ENCODE measurements at places on chromosomes 11 and 22.
A peak's percentile ranks its signal among the peaks of the same experiment; 100 is the strongest.

- no peaks in the 10 kb centered on the region for H3K27me3 ChIP-seq
- H3K4me1 ChIP-seq, result peaks cover 69% of the 10 kb centered on the region
- DNase-seq, result peak; percentile 18
- peaks cover 11% of the 10 kb centered on the region for H3K36me3 ChIP-seq
- peak overlapping the region; percentile 94 for H3K27ac ChIP-seq
- peak overlapping the region; percentile 73 for H3K4me3 ChIP-seq
Observed at GRCh38 chr22:40592352-40593113, 44.0 kb downstream of the MRTFA start.

DNA sequence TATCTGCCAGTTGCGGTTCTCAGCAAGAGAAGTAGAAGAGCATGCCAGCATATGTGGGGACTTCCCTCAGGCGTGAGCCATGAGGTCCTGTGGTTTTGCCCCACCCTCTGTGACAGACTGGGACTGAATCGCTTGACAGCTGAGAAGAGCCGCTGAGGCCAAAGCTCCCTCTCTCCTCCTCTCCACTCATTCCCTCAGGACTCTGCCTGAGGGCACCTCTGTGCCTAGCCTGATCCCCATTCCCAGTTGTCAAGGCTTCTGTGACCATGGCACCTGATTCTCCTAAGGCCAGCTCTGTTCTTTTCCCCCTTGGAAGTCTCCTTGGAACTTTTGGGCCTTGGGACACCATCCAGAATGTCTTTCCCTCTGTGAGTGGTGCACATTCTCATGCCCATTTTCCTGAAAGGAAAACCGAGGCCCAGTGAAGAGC is 27.0 kb downstream of the ART5 start:
- no peaks in the 10 kb centered on the region for H3K36me3 ChIP-seq
- peak overlapping the region; percentile 77 for H3K4me3 ChIP-seq
- H3K27ac ChIP-seq, result peak overlapping the region; percentile 81

- no peaks in the 10 kb centered on the region for H3K4me1 ChIP-seq
- no peak overlapping the region for H3K27ac ChIP-seq
- no peaks in the 10 kb centered on the region for H3K27me3 ChIP-seq
- no peak overlapping the region for H3K4me3 ChIP-seq
- no peaks in the 10 kb centered on the region for H3K36me3 ChIP-seq
- DNase-seq, result no peak
Observed at GRCh38 chr11:30429550-30429949, 106.6 kb downstream of the ARL14EP start.

DNA sequence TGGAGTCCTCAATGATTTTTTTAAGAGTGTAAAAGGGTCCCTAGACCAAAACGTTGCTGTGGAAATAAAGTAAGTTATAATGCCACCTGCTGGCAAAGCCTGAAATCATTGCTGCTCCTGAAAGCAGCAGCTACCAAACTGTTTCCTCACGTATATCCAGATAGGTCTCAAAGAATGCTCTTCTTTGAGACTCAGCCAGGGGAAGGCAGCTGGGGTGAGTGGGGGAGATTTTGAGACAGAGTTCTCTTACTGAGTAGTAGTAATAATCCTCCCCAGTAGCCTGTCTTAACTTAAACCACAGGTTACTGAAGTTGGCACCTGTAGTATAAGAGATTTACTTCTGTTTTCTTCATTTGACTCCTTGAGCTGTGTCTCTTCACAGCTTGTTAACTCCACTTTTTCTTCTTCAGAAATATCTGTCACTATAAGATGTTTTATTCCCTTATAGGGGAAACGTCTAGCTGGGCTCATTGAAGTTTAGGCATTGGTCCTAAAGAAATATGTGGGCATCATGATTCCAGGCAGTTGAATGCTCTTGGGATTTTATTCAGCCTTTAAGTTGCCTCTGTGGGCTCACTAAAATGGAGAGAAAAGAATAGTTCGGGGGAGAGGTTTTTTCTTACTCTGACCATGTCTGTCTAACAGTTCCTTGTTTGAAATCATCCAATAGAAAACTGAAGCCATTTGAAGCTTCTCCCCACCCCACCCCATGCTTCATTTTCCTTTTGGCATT is 77.9 kb downstream of the BTBD10 start:
- no peak overlapping the region for H3K27ac ChIP-seq
- DNase-seq, result no peak
- H3K4me1 ChIP-seq, result peaks cover 3% of the 10 kb centered on the region
- peaks cover 32% of the 10 kb centered on the region for H3K36me3 ChIP-seq
- H3K4me3 ChIP-seq, result no peak overlapping the region
- no peaks in the 10 kb centered on the region for H3K27me3 ChIP-seq

DNA sequence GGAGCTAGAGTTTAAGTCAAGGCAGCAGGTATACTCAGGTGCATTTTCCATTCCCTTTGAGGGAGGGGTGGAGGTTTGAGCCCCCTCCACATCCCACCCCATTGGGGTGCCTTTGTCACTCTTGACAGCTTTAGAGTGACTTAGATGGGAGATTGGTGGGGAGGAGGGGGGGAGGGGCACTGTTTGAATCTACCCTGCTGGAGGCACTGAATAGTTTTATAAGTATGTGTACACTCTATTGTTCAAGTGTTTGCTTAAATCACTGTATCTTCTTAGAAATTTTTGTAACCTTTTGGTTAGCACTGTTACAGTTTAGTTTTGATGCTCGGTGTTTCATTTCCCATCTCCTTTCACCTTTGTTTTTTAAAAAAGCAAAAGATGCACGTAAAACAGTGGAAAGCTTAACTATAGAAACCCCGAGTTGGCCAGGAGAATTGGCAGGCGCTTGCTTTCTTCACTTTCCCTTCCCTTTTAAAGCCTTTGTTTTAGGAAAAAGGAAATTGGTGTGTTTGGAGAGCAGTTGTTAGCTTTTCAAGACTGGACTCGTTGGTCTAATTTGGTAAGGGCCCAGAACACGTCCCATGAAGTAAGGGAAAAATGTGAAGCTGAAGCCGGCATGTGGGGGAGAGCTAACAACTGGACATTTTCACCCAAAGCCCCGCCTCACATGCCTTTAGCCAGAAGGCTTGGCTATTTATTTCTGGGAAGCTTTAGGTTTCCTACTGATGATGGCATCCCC is 42.8 kb downstream of the TNRC6B start:
- no peak overlapping the region for H3K4me3 ChIP-seq
- peaks cover 31% of the 10 kb centered on the region for H3K36me3 ChIP-seq
- peaks cover 48% of the 10 kb centered on the region for H3K4me1 ChIP-seq
- no peaks in the 10 kb centered on the region for H3K27me3 ChIP-seq
- H3K27ac ChIP-seq, result no peak overlapping the region

All from stimulated activated naive B cell treated with anti-CD40 and anti-IgM and Interleukin-4, amounts not matched to agents 10 μg/mL and 1 μg/mL and 100 μg/mL, for 72 hours (primary cell).